NK-92 treated with Interleukin-12 subunit alpha and Interleukin-12 subunit beta, amount 100 ng/mL, for 24 hours (cell line): ENCODE measurements at places on chromosomes 4 and X.

DNA sequence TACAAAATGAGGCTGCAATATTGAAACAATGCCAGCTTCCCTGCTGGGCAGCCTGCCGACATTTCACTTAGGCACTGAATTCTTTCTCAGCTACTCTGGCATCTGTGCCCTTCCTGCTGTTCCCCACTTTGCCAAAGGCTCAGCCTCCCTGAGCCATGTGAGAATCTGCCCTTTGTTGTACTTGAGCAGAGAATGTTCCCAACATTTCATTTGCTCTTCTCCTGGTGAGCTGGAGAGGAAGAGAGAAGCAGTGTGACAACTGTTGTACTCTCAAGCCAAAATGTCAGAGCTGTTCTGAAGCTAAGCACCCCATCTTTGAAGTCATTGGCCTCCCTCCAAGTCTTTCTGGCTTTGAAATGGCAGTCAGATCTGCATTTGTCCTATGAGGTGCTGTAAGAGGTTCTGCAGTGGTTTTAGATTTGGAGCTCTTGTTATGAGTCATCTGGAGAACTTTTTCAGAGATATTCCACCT is 32.5 kb downstream of the LANCL3 start:
- no peak for DNase-seq

DNA sequence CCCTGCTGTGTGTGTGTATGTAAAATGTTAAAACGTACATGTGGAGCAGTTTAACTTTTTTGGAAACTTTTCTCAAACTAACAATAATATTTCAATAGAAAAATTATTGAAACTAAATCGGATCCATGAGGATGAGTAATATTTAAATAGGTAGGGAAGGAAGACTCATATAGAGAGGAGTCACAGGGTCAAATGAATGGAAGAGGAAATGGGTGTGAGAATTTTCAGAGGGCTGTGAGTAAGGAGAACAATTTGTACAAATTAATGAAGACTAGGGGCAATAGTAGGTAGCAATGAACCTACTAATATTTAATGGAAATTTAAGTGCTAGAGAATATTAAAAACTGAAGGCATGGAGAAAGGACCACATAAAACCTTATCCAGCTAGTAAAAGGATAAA is 290.7 kb upstream of the PCDH18 start:
- no peak for DNase-seq

- DNase-seq: no peak
Measured at GRCh38 chrX:142804085-142804484, 221.6 kb upstream of the SPANXN4 start.

DNA sequence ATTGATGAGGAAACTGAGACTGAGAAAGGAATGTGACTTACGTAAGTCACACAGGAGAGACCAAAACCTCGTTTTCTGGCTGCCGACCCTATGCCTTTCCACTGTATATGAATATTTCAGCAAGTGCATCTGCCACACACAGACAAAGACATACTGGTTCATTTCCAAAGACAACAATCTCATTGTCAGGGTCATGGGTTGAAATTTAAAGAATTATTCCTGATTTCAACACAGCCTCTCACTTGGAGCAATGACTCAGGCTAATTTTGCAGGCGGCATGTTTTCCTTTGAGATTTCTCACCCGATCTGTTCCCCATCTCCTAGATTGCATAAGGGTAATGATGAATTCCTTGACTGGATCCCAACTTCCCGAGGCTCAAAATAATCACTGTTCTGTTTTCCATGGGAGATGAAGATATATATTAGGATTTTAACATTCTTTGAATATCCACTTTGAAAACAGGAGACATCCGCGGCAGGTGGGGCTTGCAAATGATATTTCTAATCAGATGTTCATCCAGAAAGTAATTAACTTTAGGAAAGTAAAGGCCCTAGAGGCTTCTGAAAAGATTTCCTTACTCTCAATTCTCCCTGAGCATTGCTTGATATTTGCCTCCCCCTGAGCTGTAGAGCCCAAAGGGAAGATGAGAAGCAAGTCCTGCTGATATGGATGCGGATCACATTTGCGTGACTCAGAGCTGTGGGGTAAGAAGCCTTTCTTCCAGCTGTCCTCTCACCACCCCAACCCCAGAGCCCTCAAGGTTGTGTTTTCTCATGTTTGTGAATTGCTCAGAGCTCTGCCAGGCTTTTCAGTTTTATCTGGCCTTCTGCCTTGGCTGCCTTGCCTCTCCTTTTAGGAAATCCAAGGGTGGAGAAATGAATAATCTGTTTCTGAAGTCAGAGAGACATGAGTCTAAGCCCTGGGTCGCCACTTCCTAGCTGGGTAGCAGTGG is 361.1 kb upstream of the BOD1L1 start:
- no peak for DNase-seq

GRCh38 chr4:110198435-110199416 is at the start of gene ELOVL6:
Gene ELOVL6, minus strand, starts transcription at chr4:110198615. Its CDS starts 280 bp downstream, at chr4:110198335.
- DNase-seq: peak; percentile 14

DNA sequence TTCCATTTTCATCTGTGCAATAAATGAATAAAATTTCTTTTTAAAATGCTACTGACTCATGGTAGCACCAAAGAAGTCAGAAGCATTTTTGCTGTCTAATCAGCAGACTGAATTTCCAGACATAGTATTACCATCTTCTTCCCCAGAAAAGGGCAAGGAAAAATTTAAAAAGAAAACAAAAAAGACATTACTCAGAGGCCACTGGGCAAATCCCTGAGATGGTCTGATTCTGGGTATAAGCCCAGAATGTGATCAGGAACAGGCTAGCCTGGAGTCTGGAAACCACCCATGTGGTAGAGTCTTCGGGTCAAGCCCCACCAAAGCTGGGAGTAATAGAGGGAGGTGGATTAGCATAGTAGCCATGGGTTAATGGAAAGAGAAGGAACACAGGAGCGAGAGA is 342.8 kb downstream of the FBXW7 start:
- no peak for DNase-seq

GRCh38 chrX:119573840-119574393 is 446 bp upstream of the UBE2A start:
- DNase-seq: no peak

GRCh38 chr4:52996261-52997131 is 134.4 kb downstream of the RASL11B start:
- no peak for DNase-seq

DNA sequence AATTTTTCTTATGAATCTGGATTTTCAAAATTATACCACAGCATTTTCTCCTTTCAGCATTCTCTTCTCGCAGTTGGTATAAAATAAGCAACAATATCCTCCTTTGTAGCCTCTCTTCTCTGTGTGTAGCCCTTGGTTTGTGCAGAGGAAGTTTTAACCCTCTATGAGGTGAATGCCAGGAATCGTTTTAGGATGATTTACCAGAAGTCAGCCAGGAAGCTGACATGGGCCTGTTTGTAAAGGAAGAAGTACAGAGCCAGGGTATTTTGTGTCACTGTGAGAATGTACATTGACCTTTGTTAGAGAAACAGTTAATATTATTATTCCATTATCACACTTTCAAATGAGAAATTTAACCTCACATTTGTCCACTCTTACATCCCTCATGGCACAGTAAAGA is 88.9 kb upstream of the RPL34 start:
- DNase-seq: no peak

- no peak for DNase-seq
Measured at GRCh38 chr4:103050736-103051436, 25.7 kb downstream of the SLC9B2 start.

DNA sequence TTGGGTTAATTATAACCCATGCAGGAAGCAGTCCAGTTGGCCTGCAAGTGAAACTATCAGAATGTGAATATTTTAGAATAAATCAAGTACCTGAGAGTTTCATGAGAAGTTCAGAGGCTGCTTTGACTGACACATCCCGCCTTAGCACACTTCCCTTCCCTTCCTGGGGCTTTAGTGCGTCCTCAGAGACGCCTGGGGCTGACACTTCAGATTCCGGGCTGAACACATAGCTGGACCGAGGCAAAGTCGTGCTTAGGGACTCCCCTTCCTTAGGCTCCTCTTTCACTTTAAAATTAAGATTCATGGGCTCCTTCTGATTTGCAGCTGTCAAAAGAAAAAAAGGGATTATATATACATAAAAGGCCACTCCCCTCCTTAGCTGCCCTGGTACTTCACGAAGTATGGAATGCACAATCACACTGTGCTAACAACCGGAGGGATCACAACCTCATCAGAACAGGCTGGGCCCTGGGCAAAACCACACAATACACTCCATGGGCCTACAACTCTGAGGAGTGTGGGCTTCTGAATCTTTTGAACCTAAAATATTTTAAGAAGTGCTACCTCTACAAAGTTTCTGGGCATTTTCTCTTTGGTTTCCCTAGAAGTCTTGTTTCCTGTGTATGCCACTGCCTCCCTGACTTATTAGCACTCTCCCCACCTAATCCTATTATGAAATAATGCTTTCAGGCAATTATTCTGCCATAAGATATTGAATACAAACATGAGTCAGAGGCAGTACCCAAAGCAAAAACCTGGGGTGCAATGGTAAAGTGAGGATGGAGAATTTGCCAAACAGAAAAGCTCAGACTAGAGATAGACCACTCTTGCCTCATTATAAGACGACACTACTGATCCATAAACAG is 68.2 kb downstream of the ZNF827 start:
- no peak for DNase-seq

DNA sequence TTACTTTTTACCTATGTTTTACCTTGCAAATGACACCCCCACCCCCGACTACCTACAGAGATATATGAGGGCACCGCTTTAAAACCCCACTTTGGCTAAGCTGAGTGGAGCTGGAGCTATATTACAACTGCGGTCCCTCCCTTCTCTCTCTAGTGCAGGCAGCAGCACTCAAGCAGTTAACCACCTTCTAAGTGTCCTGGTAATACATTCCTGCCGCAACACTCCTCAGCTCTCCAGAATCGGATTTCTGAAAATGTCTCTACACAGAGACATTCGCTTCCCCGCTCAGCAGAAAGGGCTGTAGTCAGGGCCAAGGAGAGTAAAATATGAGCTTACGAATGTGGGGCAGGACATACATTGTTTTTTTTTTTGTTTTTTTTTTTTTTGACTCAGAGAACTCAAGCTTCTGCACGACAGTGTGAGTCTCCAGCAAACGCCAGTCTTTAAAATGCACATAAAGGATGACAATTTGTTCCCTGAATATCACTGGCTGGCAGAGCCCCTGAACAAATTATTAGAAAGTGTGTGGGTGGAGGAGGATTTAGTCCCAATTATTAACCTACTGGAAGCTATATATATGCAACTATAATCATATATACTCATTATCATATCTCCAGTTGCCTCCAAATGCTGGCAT is 287.0 kb upstream of the TET2 start:
- no peak for DNase-seq

DNA sequence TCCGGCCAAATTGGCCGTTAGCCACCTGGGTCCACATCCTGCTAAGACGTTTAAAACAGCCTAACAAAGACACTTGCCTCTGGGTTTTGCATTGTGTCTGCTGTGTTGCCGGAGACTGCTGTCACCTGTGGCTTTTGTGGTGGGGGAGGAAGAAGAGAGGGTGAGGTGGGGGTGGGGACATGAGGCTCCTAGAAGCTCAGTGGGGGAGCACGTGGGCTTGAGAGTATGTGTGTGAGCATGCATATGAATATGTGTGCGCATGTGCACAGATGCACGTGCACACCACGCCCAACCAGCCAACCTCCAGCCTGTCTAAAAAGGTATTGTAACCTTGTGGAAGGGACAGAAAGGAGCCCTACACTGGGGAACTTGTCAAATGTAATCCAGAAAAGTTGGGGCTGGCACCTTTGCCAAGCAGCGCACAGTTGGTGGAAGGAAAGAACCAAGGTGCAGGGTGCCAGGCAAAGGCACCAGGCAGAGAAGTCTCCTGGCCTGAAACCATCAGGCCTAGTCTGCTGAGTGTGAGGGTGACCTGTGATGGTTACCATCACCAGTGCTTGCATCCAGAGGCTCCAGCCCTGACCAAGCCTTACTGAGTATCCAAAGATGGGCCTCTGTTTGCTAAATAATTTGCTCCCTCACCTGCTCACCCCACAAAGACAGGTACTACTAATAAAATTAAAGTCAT is 10.1 kb upstream of the SASH3 start:
- DNase-seq: peak; percentile 77

DNA sequence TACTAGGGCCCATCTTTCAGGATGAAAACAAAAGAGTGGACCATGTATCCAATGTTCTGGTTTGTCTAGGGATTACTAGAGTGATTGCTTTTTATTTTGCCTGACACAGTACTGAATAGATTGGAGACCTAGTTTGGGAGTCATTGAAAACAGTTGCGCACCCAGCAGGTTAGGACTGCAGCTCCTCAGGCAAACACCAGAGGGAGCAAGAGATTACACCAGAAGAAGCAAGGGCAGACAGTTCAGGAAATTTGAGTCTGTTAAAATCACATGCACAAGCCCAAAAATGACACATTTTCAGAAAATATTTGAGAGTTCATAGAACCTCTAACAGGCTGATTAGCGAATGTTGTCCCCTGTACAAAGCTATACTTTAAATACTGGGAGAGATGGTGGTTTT is 55.6 kb downstream of the CYLC1 start:
- no peak for DNase-seq

- no peak for DNase-seq
Measured at GRCh38 chr4:1556541-1557220, 127.4 kb downstream of the FAM53A start.

- no peak for DNase-seq
Measured at GRCh38 chrX:110847334-110847733, 51.7 kb upstream of the CHRDL1 start.

DNA sequence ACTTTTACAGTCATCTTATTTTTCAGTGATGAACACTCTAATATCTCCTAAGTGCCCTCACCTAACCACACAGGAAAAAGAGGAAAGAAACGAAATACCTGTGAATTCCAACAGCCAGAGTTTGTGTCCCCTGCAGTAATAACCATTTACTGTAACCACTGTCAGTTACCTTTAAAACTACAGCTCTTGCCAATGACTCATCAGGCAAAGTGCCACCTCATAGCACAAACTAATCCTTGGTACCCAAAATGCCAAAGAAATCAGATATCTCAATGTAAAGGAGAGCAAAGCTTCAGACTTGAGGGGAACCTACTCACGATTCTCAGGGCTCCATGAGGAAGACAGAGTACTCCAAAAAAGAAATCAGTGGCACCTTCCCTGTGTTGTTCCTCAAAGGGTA is 146.5 kb downstream of the NDST3 start:
- DNase-seq: no peak

GRCh38 chrX:68249401-68249831 is 183.9 kb downstream of the OPHN1 start:
- DNase-seq: no peak

- DNase-seq: no peak
Measured at GRCh38 chrX:28022371-28022770, 41.1 kb upstream of the DCAF8L1 start.

GRCh38 chr4:150135134-150135772 is 57.0 kb downstream of the DCLK2 start:
- no peak for DNase-seq
